ENCODE measurements at places on chromosomes 2 and 18.

GRCh38 chr2:144376460-144376859 is 143.5 kb downstream of the ZEB2 start:
- DNase-seq = no peak

DNA sequence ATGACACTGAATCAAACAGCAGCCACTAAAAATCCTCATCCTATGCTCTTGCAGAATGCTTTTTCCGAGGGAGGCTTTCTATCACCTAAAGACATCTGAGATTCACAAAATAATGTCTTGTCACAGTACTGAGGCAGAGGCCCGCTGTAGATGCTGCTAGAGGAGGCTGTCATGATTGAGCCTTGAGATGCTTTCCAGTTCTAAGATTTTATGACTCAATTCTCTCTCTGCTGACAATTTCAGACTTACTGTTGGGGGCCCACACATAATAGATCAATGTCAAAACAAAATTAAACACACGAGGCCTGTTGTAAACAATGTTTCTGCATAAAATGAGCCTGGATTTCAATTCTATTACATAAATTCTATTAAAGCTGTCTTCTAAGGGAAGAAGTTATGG is 132.7 kb upstream of the ARL4C start:
- no peak for DNase-seq

GRCh38 chr2:122634256-122634655 is 878.8 kb downstream of the TSN start:
- DNase-seq = peak; percentile 85

DNA sequence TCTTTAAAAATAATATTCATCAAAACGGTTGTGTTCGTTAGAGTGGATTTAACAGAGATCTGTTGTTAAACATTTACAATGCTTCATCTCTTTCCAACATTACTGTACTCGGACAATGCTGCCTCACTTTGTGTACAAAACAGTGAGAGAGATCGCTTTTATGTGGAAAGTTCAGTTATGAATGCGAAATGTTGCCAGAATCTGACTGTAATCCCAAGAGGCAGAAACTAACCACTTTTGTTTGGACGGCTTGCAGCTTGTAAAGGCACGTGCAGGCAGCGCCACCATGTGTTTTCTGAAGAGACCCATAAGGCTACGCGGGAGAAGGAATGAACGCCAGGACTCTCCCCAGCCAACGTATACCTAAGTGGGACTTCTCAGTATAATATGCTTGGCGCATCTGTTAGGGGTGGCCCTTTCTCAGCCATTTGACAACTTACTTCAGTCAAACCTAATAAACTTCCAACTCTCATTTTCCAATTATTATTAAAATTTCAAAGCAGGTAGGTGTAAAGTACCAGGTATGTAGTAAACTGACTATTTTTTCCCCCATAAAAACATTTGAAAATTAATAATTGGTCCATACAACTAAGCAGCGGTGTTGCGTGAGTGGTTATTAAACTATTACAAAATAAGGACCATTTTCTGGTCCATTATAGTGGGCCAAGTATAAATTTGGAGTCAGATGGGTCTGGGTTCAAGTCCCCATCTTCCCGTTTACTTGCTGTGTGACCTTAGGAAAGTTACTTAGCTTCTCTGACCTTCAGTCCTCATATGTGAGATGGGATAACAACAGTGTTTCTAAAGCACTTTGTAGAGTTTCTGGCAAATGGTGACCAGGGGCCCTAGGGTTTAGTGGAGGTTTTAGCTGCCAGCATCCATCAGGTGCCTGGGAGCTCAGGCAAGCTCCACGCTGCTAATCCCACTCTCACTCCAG is 5.6 kb upstream of the NAPG start:
- no peak for DNase-seq

- DNase-seq = no peak
These were observed 16.5 kb downstream of the SLC4A3 start for GRCh38 chr2:219643788-219644398.

DNA sequence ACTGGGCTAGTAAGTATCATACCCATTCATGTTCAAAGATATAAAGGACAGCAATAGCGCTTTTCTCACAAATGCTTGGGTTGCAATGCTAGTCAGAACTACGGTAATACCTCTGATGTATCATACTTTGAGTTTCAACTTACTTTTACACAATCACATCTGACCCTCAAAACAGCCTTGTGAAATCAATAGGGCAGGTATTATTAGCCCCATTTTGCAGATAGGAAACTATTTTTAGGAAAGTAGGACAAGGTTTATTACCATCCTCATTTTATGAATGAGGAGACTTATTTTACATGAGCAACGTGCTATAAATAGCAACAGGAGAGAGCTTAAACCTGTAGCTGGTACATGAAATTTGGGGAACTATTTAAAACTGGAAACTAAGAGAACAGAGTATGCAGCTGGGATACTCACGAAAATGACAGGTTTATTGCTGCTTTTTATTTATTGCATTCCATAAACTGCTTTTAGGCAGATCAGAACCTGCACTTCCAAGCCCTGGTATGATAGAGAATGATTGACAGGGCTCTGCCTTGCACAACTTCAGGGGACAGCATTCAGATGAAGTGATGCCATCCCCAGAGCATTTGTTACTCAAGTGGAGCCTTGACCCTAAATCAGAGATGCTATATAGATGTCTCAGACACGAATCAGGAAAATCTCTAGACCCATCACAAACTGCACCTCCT is 42.4 kb upstream of the PPM1B start:
- peak; percentile 29 for DNase-seq

DNA sequence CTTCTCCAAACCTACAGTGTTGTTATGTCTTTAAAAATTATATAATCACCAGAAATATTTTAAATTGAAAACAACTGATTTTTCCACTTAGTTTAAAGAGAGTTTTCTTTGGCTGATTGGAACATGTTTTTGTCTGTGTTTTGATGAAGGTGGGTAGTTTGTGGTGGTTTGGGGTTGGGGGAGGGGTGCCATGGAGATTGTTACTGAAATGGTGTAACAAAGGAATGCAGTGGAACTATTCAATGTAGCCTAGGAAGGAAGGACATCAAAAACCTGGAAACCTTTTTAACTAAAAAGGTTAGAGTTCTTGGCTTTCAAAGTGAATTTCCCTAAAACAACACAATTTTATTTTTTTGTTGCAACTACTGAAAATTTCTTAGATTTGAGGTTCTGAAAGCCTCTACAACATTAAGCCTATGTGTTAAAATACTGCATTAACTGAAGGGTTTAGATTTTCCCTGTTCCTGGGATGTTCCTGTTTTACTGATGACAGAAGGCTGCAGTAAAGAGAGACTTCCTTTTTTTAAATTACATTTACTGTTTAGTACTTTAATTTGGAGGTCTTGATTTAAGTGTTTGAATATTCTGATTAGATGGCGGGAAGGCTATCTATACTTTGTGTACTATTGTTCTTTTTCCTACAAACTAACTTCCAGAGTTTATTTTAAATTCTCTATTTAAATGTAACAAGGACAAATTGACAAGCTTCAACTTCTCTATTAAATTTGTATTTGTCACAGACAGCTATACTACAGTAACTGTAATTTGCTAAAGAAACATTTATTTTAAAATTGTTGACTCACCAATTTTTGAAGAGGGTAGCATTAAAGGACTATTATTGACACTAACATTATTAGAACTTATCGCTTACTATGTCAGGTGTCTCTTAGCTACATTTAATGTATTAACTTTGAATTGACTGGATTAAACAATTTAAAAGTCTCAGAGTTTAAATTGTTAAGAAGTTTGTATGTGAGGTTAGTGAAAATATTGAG is 87.7 kb downstream of the LIMS1 start:
- DNase-seq = no peak

DNA sequence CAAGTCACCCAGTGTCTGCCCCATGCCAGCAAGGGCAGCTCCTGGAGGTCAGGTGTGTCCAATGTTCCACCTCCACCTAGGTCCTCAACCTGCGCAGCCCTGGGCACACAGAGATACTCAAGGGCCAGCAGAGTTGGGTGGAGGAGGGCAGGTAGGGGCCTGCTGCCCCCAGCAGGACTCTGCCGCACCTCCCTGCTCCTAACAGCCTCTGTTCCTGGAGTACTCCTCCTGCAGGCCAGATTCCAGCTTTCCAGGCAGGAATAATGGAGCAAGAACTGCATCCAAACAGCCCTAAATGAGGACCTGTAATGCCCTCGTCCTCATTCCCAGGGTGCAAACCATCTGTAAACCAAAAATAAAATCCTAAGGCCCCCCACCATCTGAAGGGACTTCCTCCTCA is 44.4 kb upstream of the ACAA2 start:
- no peak for DNase-seq

DNA sequence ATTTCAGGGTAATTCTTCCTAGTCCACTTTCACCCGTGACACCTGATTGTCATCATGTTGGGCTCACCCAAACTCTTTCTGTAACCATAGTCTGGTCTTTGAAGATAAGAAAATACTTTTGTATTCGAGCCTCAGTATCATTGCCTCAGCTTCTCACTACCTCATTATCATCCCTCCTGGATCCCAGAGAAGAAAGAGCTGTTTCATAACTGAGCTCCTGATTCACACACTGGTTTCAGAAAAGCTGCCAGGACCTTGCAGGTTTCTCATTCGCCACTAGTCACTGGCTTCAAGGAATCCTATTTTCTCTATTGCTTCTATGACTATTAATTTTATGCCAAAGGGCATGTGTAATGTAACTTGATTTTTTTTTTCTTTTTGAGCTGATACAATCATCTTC is 2.9 kb upstream of the CRIM1 start:
- no peak for DNase-seq

DNA sequence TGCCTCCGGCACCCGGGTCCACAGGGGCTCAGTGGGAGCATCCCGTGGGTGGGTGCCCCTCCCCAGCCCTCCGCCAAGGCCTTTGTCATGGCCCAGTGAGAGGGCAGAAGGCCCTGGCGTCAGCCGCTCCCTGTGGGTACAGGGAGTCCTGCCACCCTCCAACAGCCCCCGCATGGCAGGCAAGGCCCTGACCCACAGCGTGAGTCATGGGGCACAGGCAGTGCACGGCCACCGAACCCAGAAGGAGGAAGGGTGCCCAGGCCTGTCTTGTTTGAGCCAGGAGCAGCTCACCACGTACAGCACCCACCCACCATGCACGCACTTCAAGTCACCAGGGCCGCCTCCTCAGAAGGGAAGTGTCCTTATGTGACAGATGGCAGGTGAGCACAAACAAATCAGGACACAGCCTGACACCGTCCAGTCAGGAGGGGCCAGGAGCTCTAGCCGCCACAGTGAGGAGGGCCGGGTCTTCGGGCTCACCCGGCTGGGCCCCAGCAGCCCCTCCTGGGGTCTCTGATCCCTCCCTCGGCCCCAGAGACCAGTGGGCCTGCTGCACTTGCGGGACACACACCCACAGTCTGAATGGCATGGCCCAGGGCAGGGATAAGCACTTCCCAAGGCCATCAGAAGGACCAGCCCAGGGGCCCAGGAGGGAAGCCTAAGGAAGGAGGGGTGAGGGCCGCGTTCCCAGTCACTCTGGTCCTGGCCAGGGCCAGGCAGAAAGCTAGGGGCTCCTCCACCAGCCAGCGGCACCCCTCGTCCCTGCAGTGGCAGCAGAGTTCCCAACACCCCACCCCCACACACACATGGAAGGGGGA is 25.8 kb downstream of the BIN1 start:
- no peak for DNase-seq

- no peak for DNase-seq
These were observed 24.1 kb downstream of the GREB1L start for GRCh38 chr18:21265971-21266673.

GRCh38 chr2:88628571-88628939 is 1.3 kb upstream of the EIF2AK3 start:
- no peak for DNase-seq

DNA sequence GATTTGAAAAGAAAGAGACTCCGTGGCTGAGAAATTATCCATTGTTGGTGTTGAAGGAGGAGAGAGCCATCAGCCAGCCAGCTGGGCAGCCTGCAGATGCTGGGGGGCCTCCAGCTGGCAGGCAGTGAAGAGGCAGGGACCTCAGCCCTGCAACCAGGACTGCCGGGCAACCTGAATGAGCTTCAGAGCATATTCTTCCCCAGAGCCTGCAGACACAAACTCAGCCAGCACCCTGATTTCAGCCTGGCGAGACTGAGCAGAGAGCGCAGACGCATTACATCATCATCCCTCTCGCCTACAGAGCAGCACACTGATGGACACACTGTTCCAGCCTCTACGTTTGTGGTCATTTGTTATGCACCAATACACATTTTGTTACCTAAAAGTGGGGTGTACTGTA is 150.7 kb upstream of the RAB6C start:
- DNase-seq = no peak
